ENCODE measurements at places on chromosomes 6 and 20.
A peak's percentile ranks its signal among the peaks of the same experiment; 100 is the strongest.

DNA sequence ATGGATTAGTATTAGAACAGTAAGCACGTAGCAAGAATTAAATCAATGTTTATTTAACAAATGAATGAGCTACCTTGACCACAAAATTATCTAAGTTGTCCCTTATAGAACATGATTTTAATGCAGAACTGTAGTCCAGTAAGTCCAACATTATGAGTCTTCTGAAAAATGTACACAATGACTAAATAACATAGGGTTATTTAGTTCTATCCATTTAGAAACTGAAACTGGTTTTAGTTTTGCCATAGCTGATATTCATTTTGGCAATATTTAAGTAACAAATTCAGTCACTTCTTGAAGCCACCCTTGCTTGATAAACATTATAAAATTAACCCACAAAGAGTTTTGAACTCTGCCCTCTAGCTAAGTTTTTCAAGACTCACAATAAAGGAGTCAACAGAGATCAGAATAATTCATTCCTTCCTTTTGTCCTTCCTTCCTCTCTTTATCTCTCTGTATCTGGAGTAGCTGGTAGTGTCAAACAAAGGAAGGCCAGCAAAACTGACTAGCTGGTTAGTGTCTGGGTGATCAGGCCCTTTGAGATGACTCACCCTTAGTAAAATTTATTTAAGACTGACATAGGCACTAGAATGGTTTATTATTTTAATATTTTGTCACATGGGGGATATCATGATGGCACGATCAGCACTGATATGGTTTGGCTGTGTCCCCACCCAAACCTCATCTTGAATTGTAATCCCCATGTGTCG lies 115.1 kb downstream of the BTBD9 start:
- peak; percentile 38 for DNase-seq

GRCh38 chr6:170022827-170023619 lies 267.9 kb downstream of the DLL1 start:
- DNase-seq: no peak

DNA sequence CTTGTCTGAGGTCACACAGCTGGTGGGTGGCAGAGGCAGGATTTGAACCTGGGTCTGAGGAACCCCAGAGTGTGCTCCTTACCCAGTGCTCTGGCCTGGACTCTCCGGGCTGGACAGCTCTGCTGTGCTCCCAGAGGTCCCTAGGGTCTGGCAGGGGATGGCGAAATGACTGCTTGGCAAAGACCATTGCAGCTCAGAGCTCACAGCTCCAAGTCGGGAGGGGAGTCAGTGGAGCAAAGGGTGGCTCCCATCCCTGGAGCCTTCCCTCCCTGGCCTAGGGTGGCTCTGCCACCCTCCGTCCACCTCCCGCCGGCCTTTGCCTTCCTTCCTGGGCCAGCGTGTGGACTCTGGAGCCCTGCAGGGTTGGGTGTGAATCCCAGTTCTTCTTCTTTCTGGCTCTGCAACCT lies 17.5 kb downstream of the CEBPB start:
- no peak for DNase-seq

DNA sequence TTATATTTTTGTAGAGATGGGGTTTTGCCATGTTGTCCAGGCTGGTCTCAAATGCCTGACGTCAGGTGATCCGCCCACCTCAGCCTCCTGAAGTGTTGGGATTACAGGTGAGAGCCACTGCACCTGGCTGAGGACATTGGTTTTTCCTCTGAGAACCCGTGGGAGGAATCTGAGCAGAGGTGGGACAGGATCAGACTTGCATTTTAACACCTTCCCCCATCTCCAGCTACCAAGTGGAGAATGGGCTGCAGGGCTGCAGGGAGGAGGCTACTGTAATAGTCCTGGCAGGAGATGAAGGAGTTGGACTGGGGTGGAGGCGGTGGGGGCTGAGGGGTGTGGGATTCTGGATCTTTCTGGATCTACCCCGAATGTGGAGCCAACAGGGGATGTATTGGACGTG lies 24.5 kb downstream of the FAM110A start:
- no peak for DNase-seq

DNA sequence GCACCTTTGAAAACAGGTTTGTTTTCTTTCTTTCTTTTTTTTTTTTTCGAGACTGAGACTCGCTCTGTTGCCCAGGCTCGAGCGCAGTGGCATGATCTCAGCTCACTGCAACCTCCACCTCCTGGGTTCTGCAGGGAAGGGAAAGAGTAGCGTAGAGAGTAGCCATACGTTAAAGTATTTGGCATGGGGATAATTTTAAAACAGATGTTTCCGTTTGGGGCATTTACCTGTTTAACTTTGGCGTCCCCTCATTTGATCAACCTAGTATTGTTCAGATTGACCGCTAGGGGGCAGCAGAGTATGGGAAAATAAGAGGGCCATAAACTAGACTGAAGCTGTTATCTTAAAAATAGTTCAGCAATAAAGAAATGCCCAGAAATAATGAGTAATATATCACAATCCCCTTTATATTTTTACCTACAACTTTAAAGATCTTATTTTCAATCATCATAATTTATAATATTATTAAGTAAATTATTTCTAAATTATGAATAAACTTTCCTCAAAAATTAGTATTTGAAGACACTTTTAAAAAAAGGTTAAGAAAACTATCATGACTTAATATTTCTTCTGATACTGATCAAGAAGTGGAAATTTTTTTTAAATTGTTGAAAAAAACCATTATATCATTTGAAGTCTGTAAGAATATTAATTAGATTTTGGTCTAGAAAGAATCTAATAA lies 7.6 kb upstream of the TAAR9 start:
- DNase-seq: peak; percentile 76

DNA sequence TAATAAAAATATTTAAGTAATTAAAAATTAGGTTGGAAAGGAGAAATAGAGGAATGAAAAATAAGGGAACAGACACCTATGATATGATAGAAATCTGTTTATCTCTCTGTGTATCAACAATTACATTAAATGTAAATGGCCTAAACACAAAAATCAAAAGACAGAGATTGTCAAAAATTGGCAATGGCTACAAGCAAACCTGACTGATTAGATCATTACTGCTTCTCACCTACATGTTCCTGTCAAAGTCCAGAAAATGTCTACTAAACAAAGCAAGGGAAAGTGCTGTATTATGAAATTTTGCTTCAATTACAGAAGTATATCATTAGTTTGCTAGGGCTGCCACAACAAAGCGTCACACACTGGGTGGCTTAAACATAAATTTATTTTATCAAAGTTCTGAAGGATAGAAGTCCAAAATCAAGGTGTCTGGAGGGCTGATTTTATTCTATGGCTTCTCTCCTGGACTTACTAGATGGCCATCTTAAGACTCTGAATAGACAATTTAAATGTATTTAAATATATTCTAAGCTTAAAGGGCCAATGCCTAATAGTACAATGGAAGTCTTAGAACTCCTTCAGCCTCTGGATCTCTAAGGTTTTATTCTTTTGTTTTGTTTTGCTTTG lies 6.3 kb downstream of the ME1 start:
- no peak for DNase-seq

- peak; percentile 81 for DNase-seq
These were observed 183.2 kb upstream of the JARID2 start for GRCh38 chr6:15062516-15063252.
